AML-193 (cell line): ENCODE measurements at places on chromosomes 5 and 9.

DNA sequence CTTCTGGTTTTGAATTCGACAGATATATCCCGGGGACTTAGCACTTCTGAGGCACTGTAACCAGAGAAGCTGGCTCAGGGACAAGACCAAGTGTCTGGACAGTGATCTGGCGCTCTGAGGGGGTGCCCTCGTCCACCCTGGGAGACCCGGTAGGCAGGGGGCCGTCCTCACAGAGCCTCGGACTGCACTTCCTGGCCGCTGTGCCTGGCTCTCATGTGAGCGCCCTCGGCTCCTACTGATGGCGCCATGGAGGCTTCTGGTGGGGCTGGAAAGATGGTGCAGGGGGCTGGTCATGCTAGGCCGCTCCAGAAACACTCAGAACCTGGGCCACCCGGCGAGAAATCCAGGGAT is 18.8 kb upstream of the SLC6A3 start:
- DNase-seq: no peak

- no peak for DNase-seq
Observed at GRCh38 chr5:161850491-161850890, 2.6 kb downstream of the GABRA1 start.

- no peak for DNase-seq
Observed at GRCh38 chr5:763998-764781, 20.3 kb downstream of the ZDHHC11B start.

- no peak for DNase-seq
Observed at GRCh38 chr9:89789922-89790510, 185.2 kb downstream of the GADD45G start.

GRCh38 chr5:177094224-177095087 is 7.7 kb downstream of the FGFR4 start:
- DNase-seq: no peak

GRCh38 chr9:88358723-88359122 is 29.5 kb upstream of the SPIN1 start:
- no peak for DNase-seq

GRCh38 chr5:68447136-68447929 is 231.8 kb downstream of the PIK3R1 start:
- DNase-seq: no peak

GRCh38 chr9:129247285-129248153 is 69.5 kb upstream of the IER5L start:
- DNase-seq: no peak

DNA sequence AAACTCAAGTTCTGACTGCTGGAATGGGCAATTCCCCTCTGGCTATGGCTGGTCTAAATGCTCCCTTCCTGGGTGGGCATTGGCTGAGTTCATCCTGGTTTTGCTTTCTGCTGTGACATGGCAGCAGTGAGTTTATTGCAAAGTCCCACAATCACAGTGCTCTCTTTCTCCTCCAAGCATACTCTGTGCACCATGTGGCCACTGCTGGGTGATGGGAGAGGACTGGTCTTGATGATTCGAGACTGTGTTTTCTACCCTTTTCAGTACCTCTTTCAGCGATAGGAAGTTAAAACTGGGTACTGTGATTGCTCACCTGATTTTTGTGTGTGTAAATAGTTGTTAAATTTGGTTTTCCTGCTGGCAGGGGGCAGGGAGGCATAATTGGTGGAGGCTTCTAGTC is 49.7 kb downstream of the FER start:
- DNase-seq: no peak

DNA sequence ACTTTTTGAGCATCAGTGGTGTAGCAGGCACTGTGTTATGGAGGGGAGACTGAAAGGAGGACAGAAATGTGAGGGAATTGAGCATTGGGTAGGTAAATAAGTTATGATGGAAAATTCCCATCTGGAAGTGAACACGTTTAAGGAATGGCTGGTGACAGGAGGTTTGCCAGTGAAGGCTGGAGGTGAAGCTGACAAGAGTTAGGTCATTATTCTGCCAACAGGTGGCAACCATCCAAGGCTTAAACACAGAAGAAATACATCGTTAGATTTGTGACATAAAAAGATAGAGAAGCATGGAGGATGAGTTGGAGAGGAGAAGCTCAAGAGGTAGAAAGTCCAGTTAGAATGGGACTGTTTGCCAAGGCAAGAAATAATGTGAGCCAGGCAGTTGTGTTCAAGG is 455.3 kb upstream of the SGCD start:
- no peak for DNase-seq

- no peak for DNase-seq
Observed at GRCh38 chr9:35253075-35253474, 91.3 kb downstream of the UNC13B start.

DNA sequence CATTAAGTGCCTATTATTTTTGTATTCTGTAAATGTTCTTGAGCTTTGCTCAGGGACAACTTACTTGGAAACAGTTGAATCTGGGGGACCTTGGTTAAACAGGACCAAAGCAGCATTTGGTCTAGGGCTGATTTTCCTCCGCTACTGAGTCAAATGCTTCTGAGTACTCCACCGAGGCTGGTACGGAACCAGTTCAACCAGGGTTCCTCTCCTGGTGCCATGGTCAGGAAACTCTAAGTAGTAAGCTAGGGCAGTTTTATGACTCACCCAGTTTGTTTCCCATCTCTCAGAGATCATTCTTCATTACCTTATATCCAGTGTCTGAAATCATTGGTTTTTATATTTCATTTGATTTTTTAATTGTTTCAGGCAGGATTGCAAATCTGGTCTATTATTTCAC is 111.9 kb upstream of the TNFAIP8 start:
- no peak for DNase-seq

DNA sequence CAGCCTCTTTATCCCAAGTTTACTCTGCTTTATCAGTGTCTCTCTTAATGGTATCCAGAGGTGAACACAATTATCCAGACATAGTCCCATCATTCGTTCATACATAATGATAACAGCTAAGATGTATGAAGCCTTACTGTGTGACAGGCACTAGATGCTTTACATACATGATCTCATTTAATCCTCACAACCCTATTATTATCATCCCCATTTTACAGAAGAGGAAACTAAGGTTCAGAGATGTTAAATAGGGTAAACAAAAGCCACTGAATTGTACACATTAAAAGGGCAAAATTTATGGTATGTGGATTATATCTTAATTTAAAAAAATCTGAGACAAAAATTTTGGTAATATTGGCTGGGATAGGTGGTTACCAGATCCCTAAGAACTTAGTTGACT is 124.1 kb upstream of the TBC1D2 start:
- DNase-seq: no peak

- no peak for DNase-seq
Observed at GRCh38 chr9:137866226-137867141, 11.1 kb upstream of the CACNA1B start.

DNA sequence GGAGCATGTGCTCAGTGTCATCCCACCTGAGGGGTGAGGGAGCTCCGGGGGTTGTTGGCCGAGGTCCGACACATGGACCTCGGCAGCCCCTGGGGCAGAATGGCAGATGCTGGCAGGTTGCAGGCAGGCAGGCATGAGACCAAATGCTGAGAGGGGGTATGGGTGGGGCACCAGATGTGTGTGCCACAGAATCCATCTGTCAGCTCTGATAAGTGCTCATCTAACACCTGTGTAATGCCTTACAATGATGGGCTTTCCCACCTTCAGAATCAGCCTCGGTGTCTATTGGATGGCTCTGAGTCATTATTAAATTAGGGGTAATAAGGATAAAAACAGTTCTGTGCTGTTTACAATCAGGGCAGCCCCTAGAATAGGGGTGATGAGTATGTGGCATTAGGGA is 73.1 kb upstream of the SAP30L start:
- no peak for DNase-seq

DNA sequence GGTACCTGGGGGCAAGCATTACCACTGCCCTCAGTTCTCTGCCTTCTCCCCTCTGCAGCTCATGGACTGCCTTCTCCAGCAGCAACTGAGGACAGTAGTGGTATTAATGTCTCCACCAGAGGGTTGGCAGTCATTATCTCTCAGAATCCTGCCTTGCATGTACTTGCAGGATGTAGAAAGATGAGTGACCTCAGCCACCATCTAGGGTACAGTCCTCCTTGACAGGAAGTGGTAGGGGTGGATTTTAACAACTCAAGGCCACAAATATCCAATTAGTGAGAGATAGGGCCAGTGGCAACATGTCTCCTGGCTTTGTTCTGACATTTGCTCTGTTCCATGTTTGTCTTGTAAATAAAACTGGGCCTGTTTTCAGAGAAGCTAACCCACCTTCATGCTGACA is 47.2 kb downstream of the F2R start:
- no peak for DNase-seq

- no peak for DNase-seq
Observed at GRCh38 chr9:98481676-98482075, 226.2 kb upstream of the TBC1D2 start.

DNA sequence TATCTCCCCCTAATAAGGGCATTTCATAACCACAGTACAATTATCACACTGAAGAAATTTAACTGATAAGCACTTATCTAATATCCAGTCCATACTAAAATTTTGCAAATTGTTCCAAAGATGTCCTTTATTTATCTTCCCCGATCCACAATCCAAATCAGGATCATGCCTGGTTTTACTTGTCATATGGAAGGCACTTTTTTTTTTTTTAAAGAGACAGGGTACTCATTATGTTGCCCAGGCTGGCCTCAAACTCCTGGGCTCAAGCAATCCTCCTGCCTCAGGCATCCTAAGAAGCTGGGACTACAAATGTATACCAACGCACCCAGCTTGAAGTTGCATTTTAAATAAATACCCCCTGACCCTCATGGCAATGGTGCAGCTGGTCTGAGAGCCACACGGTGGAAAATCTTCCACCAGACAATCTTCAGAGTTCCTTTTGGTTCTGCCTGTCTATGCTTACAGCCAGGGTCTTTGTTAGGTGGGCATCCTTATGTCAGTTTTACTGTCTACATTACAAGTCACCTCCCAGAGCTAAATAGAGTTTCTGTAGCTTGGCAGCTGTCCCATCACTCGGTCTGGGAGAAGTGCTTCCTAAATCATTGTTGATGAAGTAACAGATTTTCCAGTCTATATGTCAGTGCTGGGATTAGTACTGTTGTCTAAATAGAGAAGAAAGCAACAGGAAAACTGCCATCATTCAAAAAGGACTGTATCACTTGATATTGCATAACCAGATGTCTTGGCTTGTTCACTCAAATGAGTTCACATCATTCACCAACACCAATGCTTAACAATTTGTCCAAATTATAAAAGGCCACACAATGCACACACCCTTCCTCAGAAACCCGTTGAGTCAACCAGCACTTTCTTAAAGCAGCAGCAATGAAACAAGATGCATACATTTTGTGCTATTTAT is 26.4 kb downstream of the PTPN3 start:
- no peak for DNase-seq

- no peak for DNase-seq
Observed at GRCh38 chr9:108434036-108434435, 421.8 kb downstream of the ACTL7B start.

GRCh38 chr5:172546196-172546595 is 91.9 kb upstream of the SH3PXD2B start:
- DNase-seq: no peak

DNA sequence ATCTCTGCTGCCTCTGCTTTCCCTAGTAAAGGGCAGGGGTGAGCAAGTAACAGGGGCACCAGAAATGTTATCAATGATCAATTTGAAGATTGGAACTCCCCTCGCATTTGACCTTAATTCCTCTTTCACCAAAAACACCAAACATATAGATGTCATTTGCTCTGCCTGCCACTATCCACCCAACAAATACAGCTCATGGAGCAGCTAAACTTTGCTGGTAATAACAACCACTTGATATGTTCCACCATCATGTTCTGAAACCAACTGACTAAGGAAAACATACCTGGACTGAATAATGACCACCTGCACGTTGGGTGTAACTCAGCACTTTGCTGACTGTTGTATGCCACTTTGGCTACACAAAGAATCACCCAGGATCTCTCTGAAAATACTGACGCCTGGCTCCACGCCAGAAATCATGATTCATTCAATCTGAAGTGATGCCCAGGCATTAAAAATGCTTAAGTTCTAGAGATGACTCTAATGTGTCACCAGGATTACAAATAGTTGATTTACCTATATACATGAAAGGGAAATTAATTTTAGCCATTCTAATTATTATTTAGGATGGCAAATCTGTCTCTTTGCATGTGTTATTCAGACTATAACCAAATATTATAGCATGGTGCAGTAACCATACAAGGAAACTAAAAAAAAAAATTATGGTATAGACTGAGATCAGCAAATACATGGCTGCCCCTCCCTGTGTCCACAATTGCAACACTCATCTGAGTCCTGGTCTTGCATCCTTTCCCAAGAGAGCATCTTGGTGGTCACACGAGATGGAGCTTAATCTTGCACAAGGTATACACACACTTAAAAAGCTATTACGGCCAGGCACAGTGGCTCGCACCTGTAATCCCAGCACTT is 43.1 kb upstream of the TTC39B start:
- no peak for DNase-seq

GRCh38 chr5:94395468-94395867 is 222.9 kb downstream of the KIAA0825 start:
- no peak for DNase-seq

DNA sequence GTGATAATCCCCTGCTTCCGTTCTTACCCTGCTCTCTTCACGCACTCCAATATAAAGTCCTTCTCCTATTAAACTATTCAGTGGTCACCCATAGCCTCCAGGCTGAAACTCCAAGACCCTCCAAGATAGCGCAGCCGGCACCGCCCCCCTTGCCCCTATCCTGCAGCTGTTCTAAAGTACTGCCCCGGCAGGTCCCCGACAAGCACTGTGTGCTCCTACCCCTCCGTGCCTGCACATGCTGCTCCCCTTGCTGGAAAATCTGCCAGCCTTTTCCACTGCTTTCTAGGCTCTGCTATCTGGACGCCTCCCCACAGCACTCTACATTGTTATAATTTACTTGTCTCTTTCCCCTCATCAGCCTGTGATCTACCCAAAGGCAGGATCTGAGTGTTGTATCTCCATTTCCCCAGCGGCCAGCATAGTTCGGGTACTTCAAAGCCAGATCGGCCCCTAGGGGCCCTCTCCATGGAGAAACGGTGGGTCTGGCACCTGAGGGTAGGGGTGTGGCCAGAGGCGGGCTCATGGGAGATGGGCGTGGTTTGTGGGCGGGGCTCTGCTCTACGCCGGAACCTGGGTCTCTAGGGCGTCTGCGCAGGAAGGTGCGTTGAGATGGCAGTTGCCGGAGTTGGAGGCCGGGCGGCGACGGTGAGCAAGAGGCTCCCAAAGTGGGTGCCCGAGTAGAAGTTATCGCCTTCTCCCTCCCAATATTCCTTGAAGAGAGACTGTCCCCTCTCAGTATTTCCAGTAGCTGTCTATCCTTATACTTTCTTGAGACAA is 83.5 kb upstream of the RUSC2 start:
- no peak for DNase-seq

DNA sequence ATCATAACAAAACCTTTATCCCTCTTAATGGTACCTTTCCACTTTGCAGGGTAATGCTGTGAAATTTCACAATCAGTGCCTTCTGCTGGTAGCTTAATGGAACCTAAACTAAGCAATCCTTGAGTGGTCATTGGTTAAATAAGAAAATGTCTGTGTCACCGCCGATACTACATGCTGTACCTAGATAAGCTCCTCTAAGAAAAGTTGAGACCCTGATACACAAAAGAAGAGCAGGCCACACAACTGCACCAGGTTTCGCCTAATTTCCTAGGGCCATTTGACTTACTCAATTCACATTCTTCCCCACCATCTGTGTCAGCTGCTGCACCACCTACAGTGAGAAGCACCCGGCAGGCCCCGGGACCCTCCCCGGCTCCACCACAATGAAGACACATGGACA is 9.0 kb upstream of the EDF1 start:
- no peak for DNase-seq
